Activated naive CD8-positive, alpha-beta T cell treated with anti-CD3 and anti-CD28 coated beads, Interleukin-2, amount 50 U/mL, for 24 hours (primary cell): ENCODE measurements at places on chromosomes 16 and 17.

- H3K4me3 ChIP-seq, result peak within 1 kb of the TSS; percentile 80
- peak; percentile 68 for DNase-seq
- H3K27ac ChIP-seq, result peak within 1 kb of the TSS; percentile 67
- H3K27me3 ChIP-seq, result no peaks in the 10 kb centered on the region
- no peaks in the 10 kb centered on the region for H3K36me3 ChIP-seq
- H3K4me1 ChIP-seq, result peaks cover 26% of the 10 kb centered on the region
Measured at GRCh38 chr16:381789-382717, at the start of gene PGAP6. PGAP6 (minus strand) TSS chr16:381978; CDS start chr16:381821, 157 bp downstream.

DNA sequence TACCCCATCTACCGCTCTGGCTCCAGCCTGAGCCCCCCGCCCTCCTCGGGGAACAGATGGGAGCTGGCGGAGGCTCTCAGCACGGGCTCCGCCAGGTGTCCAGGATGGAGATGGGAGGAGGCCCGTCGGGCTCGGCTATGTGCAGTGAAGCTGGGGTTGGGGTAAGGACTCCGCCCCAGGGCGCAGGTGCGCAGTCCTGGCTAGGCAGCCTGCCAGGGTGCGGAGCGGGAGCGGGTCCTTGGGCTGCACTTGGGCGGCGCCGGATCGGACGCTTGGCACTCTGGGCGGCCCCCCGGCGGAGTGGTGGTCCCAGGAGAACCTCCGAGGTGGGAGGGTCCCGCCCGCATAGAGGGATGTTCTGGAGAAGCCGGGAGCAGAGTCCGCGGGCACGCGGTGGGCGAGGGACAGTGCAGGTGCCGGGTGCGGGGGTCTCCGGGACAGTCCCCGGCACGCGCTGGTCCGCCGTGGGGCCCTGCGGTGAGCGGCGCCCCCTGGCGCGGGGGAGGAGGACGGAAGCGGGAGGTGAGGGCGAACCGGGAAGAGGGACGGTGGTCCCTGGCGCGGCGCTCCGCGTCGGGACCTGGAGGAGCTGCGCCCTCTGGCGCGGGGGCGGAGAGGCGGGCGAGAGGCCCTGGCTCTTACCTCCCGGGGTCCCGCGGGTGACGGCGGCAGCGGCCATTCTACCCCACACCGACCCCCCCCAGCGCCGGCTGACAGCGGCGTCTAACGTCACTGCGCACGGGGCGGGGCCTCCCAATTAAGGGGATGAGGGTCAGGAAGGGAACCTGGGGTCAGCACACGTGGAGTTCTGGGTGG, at the start of gene CAMTA2:
TSS of gene CAMTA2 (minus strand) at position 725 of the 816 bp plus-strand sequence. CDS start 1,453 bp downstream, outside the sequence.
- no peaks in the 10 kb centered on the region for H3K27me3 ChIP-seq
- H3K4me1 ChIP-seq, result peaks cover 32% of the 10 kb centered on the region
- peak within 1 kb of the TSS; percentile 90 for H3K4me3 ChIP-seq
- peak within 1 kb of the TSS; percentile 88 for H3K27ac ChIP-seq
- H3K36me3 ChIP-seq, result peaks cover 19% of the 10 kb centered on the region

- H3K4me3 ChIP-seq, result no peak overlapping the region
- H3K4me1 ChIP-seq, result peaks cover 28% of the 10 kb centered on the region
- no peak for DNase-seq
- H3K27me3 ChIP-seq, result no peaks in the 10 kb centered on the region
Measured at GRCh38 chr17:74218436-74218835, 5.1 kb downstream of the TTYH2 start.

GRCh38 chr16:51757505-51757904, 606.4 kb upstream of the SALL1 start:
- peaks cover 3% of the 10 kb centered on the region for H3K4me1 ChIP-seq
- no peak overlapping the region for H3K4me3 ChIP-seq
- H3K36me3 ChIP-seq, result no peaks in the 10 kb centered on the region
- H3K27ac ChIP-seq, result no peak overlapping the region

DNA sequence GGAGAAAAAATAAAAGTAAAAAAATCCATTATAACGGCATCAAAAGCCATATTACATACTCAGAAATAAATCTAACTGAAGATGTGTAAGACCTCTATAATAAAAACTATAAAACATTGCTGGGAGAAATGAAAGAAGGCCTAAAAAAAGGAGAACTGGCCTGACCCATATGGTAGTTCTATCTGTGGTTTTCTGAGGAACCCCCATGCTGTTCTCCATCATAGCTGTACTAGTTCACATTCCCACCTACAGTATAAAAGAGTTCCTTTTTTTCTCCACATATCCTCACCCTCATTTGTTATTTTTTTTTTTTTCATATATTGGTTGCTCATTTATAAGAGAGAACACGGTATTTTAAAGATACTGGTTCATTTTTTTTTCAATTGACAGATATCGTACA, 191.8 kb downstream of the STX8 start:
- H3K27me3 ChIP-seq, result no peaks in the 10 kb centered on the region
- no peak overlapping the region for H3K27ac ChIP-seq

- DNase-seq, result no peak
- H3K36me3 ChIP-seq, result peaks cover 15% of the 10 kb centered on the region
- H3K27me3 ChIP-seq, result no peaks in the 10 kb centered on the region
- H3K4me3 ChIP-seq, result no peak overlapping the region
Measured at GRCh38 chr16:937311-937710, 33.5 kb downstream of the LMF1 start.

- peaks cover 6% of the 10 kb centered on the region for H3K4me1 ChIP-seq
- H3K36me3 ChIP-seq, result no peaks in the 10 kb centered on the region
- H3K27ac ChIP-seq, result no peak overlapping the region
- no peak for DNase-seq
Measured at GRCh38 chr16:48152226-48152625, 3.6 kb downstream of the ABCC12 start.

- H3K4me1 ChIP-seq, result peaks cover 10% of the 10 kb centered on the region
- H3K4me3 ChIP-seq, result peak within 1 kb of the TSS; percentile 69
- peaks cover 45% of the 10 kb centered on the region for H3K27me3 ChIP-seq
Measured at GRCh38 chr17:30921544-30922196, at the start of gene ADAP2. ADAP2 (plus strand) TSS chr17:30921945; CDS start chr17:30922015, 70 bp downstream.

- H3K27ac ChIP-seq, result no peak overlapping the region
- no peak overlapping the region for H3K4me3 ChIP-seq
Measured at GRCh38 chr17:45106096-45106495, 26.2 kb downstream of the PLCD3 start.

DNA sequence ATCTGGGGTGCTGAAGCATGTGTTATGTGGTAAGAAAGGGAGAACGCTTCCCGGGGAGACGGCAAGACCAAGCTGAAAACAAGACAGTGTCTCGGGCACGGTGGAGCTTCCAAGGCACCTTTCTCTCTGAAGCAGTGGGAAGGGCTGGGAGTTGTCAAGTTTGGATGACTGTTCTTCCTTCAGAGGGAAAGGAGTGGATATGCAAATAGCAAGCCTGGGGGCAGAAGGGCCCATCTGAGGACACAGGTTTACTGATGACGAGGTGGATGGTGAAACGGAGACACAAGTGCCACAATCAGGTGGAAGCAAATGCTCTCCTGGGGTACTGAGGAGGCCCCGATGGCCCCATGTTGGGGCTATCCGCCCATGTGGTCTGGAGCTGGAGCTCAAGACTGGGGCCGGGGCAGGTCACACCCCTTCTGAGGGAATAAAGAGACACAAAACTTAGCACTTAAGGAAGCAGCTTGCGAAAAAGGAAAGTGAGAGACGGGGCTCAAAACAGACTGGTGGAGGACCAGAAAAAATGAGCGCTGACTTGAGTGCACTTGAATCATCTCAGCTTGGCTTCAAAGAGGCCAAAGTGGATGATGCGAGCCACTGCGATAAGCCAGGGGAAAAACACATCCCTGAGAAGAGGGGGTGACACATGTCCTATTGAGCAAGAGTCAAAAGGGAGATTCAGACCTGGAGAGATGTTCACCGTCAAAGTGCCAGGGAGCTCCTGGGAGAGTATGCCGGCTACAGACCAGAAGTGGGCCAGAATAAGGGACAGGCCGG, 34.8 kb upstream of the MTSS2 start:
- DNase-seq, result no peak
- H3K27ac ChIP-seq, result no peak overlapping the region
- H3K27me3 ChIP-seq, result no peaks in the 10 kb centered on the region

DNA sequence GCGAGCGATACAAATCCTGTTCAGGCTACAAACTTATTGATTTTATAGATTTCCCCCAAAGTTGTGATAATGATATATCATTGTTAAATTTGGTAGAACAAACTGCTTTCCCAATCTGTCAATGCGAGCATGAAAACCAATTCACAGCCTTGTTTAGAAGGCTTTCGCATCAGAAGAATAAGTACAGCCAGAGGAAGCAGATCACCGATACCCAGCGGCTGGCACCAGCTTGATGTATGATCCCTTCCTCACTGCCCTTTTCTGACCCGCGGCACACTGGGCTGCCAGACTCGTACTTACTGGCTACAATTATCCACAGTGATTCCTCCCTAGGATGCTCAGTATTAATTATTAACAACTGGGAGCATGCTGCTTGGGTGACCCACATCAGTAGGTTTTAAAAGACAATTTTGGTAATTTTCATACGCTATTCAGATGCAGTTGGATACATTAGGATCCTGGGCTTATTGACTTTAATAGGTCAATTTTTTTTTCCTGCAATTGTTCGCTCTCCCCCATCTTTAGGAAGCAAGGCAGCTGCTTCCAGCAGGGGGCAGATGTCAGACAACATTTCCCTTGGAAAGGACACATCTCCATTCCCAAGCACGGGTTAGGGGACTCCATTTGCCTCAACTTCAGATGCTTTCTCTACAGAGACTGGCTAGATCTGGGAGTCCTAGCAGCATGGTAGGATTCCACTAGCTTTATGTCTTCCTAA, 582.7 kb upstream of the PSMD7 start:
- no peaks in the 10 kb centered on the region for H3K27me3 ChIP-seq
- H3K4me3 ChIP-seq, result no peak overlapping the region
- DNase-seq, result no peak
- no peak overlapping the region for H3K27ac ChIP-seq

DNA sequence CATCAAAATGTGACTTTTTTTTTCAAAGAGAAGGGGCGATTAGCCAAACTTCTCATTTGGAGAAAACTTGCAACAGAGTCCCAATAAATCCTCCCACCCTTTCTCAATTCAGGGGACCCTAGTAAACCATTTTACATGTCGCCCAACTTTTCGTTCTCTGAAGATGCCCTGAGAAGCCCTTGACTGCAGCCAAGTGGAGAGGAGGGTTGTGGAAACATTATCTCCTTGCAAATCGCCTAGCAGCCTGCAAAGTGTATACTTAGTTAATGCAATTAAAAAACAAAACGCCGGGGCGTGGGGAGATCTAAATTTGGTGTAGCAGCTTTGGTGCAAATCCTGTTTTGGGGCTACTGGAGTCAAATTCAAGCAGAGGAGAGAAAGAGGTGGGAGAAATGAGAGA, 1.2 kb upstream of the SHISA9 start:
- H3K27me3 ChIP-seq, result peaks cover 61% of the 10 kb centered on the region
- DNase-seq, result no peak
- H3K36me3 ChIP-seq, result no peaks in the 10 kb centered on the region
